Activated CD8-positive, alpha-beta memory T cell treated with anti-CD3 and anti-CD28 coated beads for 4 hours (primary cell): ENCODE measurements at places on chromosomes 5 and 9.

GRCh38 chr9:33690143-33690933 is 105.0 kb upstream of the PRSS3 start:
- DNase-seq, result no peak

- no peak for DNase-seq
These were observed 88.8 kb downstream of the TLE4 start for GRCh38 chr9:79660615-79661014.

DNA sequence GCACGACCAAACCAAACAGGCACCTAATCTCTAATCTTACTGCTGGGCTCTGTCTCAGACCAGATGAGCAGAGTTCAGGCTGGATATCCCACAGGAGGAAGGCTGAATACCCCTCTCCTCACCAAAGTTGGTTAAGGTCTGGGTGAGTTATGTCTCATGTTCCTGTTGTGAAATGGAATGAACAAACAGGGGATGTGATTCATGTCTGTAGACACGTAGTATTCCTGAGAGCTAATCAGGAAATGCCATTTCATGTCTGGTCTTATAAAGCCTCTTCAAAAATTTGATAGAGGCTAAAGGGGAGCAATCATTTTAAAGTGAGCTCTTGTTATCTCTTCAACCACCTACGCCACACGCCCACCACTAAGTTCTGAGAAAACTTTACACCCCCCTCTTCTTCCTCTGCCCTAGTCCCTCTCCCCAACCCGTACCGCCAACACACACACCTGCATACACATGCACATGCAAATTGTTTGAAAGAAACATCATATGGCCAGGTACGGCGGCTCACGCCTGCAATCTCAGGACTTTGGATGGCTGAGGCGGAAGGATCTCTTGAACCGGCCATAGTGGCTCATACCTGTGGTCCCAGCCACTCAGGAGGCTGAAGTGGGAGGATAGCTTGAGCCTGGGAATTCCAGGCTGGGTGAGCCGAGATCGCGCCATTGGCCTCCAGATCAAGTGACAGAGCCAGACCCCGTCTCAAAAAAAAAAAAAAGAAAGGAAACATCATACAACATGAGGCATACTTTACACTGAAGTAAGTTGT is 69.8 kb upstream of the RAI14 start:
- DNase-seq, result no peak

GRCh38 chr9:113543982-113544303 is 80.4 kb downstream of the RGS3 start:
- DNase-seq, result no peak

DNA sequence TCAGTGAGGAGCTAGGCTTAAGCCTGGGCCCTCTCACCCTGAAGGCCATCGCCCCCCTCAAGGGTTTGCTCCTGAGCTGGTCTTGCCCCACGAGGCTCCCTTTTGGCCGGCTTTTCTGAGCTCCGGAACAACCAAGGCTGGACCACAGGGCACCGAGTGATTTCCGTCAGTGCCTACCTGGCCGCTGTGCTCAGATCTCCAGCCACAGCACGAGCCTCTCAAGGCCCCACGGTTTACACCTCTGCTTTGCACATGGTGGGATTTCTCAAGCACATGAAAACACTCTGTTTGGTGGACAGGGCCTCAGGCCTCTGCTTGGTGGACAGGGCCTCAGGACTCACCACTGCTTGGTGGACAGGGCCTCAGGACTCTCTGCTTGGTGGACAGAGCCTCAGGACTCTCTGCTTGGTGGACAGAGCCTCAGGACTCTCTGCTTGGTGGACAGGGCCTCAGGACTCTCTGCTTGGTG is 15.8 kb downstream of the CLPTM1L start:
- no peak for DNase-seq

DNA sequence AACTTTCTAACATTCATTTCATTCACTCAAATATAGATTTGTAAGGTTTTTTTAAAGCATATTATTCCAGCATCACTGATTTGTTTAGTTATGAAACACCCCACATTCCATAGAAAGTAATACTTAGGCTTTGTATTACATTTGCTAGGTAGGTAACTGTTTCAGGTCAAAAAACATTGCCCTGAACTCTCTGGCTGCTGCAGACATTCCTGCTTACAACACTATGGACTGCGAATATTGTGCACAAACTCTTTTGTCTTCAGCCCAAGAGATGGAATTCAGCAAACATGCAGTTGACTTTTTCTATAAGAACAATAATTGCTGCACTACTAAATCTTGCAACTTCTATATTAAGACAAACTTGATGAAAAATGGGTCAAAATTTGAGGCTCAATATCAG is 301.0 kb downstream of the ARL15 start:
- no peak for DNase-seq

DNA sequence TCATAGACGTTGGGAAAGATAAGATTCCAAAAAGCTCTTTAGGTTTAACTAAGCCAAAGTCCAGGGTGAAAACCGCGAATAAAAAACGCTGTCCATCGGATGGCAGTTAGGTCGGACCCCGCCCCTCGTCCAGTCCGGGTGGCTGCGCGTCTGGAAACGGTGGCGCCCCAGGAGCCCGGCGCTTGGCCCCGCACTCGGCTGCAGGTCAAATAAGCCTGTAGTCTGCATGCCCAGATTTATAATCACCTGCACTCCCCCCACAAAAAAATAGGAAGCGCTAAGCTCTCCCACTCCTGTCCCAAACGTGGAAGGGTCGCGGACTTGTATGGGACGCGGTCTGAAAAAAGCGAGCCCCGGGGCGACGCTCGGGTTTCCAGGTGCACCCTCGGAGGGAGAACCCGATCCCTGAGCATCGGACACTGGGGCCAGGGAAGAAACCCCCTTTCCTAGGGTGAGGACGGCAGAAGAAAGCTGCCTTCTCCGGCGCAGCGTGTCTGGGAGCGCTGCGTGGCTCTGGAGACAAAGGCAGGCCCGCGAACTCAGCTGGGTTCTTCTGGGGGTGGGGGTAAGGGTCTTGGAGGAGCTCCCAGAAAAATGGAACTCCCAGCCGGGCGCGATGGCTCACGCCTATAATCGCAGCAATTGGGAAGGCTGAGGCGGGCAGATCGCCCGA is 923 bp upstream of the ZBTB5 start:
- DNase-seq, result no peak

DNA sequence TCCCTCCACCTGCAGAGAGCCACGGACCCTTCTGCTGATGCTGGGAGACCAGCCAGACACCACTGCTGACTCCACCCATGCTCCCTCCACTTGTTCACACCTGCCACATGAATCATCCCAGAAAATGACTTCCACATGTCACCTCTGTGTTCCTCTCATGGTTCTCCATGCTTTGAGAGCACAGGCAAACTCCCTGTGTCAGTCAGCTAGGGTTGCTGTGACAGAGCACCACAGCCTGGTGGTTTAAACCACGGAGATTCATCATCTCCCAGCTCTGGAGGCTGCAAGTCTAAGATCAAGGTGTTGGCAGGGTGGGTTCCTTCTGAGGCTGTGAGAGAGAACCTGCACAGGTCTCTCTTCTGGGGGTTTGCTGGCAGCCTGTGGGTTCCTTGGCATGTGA is 381.4 kb downstream of the GADD45G start:
- no peak for DNase-seq

DNA sequence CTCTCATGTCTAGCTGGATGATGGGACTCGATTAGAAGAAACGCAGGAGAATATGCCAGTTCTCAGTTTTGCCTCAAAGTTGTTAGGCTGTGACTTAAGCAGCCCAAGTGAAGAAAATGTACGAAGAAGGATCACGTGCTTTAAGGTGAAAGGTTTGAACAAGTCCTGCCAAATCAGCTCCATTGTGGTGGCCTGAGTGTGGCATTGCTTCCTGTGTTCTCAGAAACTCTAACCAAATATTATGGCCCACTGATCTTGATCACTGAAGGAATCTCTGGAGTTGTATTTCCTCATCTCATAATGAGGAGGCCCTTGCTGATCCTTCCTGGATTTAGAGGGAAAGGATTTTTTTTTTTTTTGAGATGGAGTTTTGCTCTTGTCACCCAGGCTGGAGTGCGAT is 44.0 kb downstream of the OTULIN start:
- no peak for DNase-seq

GRCh38 chr5:27928060-27928459 is 889.7 kb upstream of the CDH9 start:
- no peak for DNase-seq

DNA sequence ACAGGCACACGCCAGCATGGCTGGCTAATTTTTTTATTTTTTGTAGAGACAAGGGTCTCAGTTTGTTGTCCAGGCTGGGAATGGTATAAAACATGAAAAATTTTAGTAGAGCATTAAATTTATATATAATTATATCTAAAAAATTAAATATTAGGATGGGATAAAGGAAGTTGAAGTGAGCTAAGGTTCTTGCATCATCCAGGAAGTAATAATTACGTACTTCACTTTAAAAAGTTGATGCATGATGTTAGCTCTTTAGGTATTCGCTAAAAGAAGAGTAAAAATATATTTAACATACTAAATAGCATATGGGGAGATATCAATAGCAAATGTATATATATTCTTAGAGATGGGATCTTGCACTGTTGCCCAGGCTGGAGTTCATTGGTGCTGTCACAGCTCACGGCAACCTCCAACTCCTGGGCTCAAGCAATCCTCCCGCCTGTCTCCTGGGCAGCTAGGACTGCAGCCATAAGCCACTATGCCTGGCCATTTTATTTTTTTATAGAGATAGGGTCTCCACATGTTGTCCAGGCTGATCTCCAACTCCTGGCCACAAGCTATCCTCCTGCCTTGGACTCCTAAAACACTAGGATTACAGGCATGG is 12.3 kb downstream of the DCAF10 start:
- DNase-seq, result no peak

- no peak for DNase-seq
These were observed 77.0 kb downstream of the CYFIP2 start for GRCh38 chr5:157342822-157343402.

- DNase-seq, result no peak
These were observed 40.7 kb downstream of the PFDN1 start for GRCh38 chr5:140262221-140262620.

DNA sequence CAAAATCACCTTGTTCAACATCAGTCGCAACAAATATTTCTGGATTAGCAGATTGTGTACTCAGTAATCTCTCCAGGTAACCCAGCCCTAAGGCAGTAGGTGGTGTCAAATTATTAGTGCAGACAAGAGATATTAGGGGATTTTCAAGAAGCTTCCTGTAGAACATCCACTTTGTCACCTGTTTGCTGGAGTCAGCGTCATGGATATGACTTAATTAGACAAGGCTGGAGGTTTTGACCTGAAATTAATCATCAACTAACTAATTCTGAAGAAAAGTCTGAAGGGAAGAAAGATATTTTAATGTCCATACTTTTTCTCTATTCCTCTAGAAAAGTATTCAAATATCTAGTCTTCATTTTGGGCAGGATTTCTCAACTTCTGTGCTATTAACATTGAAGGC is 91.4 kb upstream of the CCDC112 start:
- no peak for DNase-seq

GRCh38 chr5:121962347-121962670 is 534 bp downstream of the SRFBP1 start:
- no peak for DNase-seq

DNA sequence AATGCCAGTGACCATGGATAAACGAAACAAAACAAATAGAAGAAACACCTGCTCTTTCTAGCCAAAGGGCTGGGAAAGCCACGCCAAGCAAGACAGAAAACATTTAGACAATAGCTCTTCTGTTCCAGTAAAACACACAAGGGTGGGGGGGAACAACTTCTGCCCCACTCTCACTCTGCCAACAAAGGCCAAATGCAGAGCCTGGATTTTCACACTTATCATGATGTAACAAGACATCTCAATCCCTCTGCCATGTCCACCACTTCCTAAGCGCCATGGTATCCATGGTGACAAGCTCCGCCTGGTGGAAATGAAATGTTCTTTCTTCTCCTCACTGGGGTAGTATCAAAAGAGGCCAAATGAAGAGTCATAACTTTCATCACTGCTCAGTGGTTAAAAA is 60.6 kb downstream of the DRD1 start:
- DNase-seq, result no peak

DNA sequence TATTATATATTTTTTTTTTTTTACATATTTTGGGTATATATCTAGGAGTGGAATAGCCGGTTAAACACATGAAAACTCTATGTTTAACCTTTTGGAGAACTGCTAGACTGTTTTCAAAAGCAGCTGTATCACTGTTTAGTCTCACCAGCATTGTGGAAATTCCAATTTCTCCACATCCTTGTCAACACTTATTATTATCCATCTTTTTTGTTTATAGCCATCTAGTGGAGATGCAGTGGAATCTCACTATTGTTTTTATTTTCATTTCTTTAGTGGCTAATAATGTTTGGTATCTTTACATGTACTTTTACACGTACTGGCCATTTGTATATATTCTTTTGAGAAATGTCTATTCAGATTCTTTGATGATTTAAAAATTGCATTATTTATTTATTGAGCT is 22.7 kb upstream of the CCDC180 start:
- DNase-seq, result no peak

- no peak for DNase-seq
These were observed 88.0 kb downstream of the LURAP1L start for GRCh38 chr9:12862611-12863410.

GRCh38 chr5:80928073-80928472 is 32.1 kb upstream of the RASGRF2 start:
- no peak for DNase-seq

DNA sequence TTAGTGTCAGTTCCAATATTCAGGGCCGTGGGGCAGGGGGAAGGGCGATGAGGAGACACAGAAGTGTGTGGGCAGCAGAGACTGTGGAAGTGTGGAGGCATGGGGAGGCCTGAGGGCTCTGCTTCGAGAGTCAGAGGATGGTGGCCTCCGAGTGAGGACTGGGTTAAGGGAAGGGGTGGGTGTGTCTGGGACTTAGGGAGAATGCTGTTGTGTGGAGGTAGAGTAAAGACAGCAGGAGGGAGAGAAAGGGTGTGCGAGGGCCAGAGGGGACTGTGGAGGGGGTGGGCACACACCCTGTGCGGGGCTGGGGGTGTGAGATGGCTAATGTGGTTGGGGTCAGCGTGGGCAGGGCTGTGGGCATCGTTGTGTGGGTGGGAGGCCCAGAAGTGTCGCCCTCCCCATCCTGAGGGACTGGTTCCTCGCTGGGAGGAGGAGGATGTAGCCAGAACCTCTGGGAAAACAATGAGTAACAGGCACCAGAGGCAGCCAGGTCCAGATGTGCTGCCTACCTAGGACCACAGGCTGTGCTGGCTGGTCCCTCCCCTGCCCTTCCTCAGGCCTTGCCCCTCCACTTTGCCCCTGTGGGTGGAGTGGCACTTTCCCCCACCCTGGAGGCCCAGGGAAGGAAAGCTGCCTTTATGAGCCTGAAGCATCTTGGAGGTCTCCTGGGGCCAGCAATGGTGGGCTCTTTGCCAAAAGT is 4.2 kb downstream of the USP20 start:
- DNase-seq, result no peak
